Activated CD4-positive, alpha-beta T cell treated with anti-CD3 and anti-CD28 coated beads, Interleukin-2, amount 10 ng/mL, durations not matched to agents 24 days and 14 days (primary cell): ENCODE measurements at places on chromosomes 12 and 14. TPM values are rescaled to one million over a fixed set of nuclear protein-coding genes. Genes with fewer than 3 reads are reported as not detected.

The CD27 gene
- 74.0 and 77.7 TPM in 2 replicates for total RNA-seq

The SLC25A21 gene
- total RNA-seq = not detected in 2 replicates

The EID3 gene
- total RNA-seq = 9.0 and 9.7 TPM in 2 replicates

The BDKRB1 gene
- total RNA-seq = not detected in 2 replicates

The GPR33 gene
- total RNA-seq = not detected in 2 replicates

The ZNF385A gene
- 0.84 and 1.2 TPM in 2 replicates for total RNA-seq

The C12orf60 gene
- total RNA-seq = 2.2 and 3.0 TPM in 2 replicates

The HSPA2 gene
- 8.1 TPM in 2 replicates for total RNA-seq

The ISCA2 gene
- 20.0 and 20.8 TPM in 2 replicates for total RNA-seq

The STON2 gene
- 0.14 and 0.30 TPM in 2 replicates for total RNA-seq

The TNFAIP2 gene
- 0.37 and 0.50 TPM in 2 replicates for total RNA-seq

The DYNC1H1 gene
- 265 and 272 TPM in 2 replicates for total RNA-seq

The B4GALNT3 gene
- total RNA-seq = 6.6 TPM in 2 replicates
